Memory B cell (primary cell): ENCODE measurements at places on chromosomes 3 and 15.

- peak; percentile 68 for DNase-seq
Measured at GRCh38 chr3:128969993-128970739, 23.7 kb downstream of the CFAP92 start.

GRCh38 chr3:176920766-176921160, 276.5 kb downstream of the TBL1XR1 start:
- no peak for DNase-seq

DNA sequence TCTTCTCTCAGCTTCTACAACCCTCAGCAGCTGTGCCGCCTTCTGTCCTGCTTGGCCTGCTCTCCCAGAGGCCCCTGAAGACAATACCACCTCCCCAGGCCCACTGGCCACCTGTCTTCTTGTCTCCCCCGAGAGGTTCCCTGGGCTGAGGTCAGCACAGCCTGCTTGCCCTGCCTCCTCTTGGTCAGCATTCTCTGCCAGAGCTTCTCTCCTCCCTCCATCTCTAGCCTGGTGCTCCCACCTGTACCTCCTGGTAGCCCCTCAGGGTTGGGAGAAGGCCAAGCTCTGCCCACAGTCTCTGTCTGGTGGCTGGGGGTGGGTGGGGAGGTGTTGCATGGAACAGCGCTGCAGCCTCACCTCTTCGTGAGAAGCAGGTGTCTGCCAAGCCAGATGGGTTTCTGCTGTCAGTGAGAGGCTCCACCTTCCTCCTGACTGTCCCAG, 5.6 kb upstream of the ISLR start:
- no peak for DNase-seq

DNA sequence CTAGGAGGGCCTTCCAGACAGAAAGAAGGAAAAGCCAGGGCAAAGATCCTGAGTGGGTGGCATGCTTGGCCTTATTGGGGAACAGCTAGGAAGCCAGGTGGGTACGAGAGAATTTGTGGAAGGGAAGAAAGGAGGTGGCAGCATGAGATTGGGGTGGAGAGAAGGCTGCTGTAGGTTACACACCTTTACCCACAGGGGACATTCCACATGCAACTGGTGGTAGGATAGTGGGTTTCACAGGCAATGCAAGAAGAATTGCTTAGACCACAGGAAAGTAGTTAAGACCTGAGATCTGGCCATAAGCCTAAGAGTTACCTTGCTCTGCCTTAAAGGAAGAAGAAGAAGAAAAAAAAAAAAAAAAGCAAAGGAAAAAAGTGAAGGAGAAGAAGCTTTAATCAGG, 19.8 kb downstream of the ANP32A start:
- DNase-seq: no peak

GRCh38 chr15:77644543-77645247, 12.0 kb upstream of the LINGO1 start:
- DNase-seq: no peak

- no peak for DNase-seq
Measured at GRCh38 chr3:102525624-102526023, 90.8 kb downstream of the ZPLD1 start.

DNA sequence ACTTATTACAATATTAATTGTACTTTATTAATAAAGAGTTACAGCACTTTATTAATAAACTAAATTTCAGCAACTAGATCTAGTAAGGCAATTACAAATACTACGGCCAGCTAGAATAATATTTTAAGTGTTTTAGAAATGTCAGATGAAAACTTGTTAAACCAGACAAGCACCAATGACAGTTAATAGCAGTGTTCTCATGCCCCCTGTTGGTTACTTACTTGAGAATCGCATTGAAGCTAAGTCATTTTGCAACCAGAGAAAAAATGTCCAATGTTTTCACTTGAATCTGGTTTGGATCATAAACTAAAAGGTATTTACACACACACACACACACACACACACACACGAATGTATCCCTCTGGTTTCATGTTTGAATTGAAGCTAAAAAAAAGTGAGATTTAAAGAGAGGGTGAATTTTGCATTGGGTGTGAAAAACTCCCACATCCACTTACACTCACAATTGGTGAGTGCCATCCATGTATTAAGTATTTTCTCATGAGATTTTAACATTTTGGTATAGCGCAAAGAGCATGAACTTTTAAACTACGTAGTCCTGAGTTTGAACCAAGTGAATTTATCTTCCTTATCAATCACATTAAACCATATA, 347.7 kb downstream of the ZBBX start:
- DNase-seq: no peak

DNA sequence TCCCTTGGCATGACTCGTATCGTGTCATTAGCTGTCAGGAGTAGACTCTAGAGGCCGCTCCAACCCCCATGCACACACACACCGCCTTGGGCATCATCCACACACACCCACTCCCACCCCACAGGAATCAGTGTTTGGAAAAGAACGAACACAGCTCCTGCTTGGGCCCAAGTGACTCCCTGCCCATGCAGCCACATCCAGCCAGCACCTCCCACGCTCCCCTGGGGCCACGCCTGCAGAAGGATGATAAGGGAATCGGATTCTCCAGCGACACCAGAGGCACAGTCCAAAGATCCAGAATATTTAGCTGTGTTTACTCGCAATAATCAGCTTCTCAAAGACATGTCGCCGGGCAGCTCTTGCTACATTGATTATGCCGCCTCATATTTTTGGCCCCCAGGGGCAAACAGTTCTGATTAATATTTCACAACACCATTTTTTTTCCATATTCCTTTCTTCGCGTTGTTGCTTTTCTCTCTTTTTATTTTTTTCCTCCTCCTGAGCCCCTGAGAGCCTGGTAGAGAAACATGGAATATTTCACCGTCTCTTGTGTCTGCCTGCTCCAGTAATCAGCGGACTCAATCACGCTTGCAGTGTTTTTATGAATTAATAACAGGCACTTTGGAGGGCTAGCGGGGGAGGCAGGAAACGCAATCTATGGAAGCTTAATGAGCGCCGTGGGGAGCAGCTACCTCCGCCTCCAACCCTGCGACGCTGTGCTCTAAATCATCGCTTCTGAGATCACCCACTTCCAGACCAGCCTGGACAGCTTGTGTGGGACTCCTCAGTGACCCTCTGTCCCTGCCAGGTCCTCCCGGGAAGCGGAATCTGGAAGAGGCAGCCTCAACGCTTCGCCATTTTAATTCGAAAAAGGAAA, 221.4 kb downstream of the TLE3 start:
- DNase-seq: no peak

GRCh38 chr3:175988401-175988800, 1129.3 kb downstream of the NAALADL2 start:
- no peak for DNase-seq

DNA sequence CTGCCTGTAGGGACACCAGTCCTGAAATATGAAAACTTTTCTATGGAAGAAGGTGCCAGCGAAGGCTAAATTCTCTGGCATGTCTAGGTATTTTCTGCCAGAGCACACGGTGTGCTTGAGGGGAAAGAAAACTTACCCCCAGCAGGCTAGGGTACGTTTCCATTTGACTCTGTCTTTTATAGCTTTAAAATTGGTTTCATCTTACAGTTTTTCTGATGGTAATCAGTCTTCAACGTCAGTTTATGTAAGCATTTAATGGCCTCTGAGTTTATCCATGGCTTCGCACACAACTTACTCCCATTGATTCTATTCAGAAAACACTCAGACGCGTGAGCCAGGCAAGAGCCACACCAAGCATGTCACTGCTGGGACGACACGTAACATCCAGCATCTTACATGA, 249.7 kb downstream of the ADAMTS17 start:
- no peak for DNase-seq

DNA sequence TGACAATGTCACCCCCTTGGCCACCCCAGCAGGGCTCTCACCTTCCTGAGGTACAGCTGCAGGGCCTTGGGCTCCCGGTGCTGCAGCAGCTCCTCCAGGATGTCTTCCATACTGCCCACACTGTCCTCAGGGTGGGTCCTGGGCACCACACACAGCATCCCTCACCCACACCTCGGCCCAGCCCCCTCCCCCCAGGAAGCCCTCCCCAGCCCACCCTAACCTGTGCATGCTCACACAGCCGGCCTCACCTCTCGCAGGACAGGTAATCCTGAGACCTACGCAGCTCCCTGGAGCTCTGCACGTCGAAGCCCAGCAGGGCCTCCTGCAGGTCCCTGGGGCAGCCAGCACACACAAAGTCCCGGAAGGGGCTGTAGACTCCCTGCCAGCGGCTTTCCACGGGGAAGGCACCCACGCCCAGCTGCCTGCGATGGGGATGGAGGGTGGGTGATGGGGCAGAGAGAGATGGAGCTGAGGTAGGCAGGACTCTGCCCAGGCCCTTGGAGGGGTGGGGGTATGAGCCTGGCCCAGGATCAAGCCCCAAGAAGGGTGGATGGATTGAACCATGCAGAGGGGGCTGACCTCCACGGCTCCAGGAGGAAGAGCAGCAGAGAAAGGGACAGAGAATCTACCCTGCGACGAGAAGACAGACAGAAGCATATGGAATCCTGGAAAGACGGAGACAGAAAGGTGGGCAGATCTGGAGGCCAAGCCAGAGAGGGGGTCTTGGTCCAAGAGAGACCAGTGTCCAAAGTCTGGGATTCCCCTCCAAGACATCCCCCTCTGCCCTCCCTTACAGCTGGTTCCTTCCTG, 16.7 kb downstream of the ALS2CL start:
- no peak for DNase-seq

DNA sequence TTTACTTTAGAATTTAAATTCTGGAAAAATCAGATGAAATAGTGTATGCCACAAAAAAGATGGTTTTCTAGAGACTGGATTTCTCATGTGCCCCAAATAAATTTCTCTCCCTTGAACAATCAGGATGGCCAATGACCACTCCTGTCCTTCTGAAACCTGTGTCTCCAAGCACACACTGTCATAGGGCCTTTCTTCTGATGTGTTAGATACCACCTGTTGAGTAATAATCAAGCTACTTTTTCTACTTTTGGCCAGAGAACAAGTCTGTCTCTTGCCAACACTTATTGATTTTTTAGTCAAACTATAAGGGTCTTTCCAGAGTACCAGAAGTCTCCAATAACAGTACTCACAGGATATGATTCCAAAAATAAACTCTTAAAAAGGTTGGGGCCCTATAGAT, 16.1 kb upstream of the TFG start:
- no peak for DNase-seq
